ENCODE measurements at places on chromosomes 6 and 20. TPM values are rescaled to one million over a fixed set of nuclear protein-coding genes. Genes with fewer than 3 reads are reported as not detected.

The AGER gene
- 5.0 TPM for total RNA-seq

DNA sequence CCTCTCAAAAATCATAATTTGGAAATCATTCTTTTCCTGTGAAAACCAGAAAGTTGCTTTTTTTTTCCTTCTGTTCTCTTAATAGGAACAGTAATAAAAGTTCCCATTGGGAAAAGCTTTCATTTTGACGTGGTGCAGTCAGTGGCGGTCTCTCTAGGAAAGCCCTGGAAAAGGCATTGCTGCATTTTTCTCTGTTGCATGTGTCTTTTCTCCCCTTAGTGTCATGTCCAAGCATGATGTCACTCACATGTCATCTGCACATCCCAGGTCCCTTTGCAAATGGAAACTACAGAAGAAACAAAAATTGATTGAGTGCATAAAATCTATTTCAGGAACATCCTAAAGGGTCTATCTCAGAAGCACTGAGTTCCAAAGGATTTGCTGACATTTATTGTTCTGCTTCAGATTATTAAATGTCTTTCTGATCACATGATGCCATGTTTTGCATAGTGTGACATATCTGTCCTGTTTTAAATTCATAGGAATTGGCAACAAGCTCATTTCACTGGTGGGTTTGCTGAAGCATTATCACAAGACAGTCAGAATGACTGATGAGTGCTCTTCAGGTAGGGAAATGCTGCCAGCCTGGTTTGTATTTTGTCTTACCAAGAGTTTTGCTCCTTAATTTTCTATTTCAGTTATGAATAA is 208.7 kb downstream of the SOX4 start:
- H3K27ac ChIP-seq = no peak overlapping the region
- H3K4me3 ChIP-seq = no peak overlapping the region
- peaks cover 6% of the 10 kb centered on the region for H3K4me1 ChIP-seq
- H3K36me3 ChIP-seq = no peaks in the 10 kb centered on the region

DNA sequence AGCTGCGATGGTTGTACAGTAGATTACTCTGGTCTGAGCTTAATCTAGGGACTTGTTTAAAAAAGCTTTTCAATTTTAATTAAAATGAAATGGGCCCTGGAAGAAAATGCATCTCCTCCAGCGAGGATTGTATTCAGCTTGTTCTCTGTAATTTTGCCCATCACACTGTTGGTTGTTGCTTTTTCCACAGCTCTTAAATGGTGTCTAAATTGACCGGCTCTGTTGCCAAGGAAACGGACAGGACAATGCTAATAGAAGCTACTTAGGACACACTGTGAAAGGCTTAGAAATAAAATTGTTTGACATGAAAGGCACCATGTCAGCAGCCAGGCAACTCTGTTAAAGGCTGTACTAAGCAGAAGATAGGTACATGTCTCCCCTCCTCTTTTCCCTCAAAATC is 116.7 kb upstream of the NRSN1 start:
- H3K36me3 ChIP-seq = no peaks in the 10 kb centered on the region
- H3K27ac ChIP-seq = no peak overlapping the region
- no peaks in the 10 kb centered on the region for H3K4me1 ChIP-seq
- DNase-seq = no peak
- H3K4me3 ChIP-seq = no peak overlapping the region

The FILIP1 gene
- 107 TPM for total RNA-seq

GRCh38 chr20:4844751-4845465 is 123.2 kb downstream of the PRND start:
- H3K36me3 ChIP-seq = no peaks in the 10 kb centered on the region
- DNase-seq = no peak
- H3K4me1 ChIP-seq = no peaks in the 10 kb centered on the region
- no peaks in the 10 kb centered on the region for H3K27me3 ChIP-seq

The GSTA2 gene
- total RNA-seq = not detected

- DNase-seq = no peak
- no peaks in the 10 kb centered on the region for H3K36me3 ChIP-seq
- H3K27ac ChIP-seq = no peak overlapping the region
- H3K27me3 ChIP-seq = no peaks in the 10 kb centered on the region
These were observed 50.2 kb downstream of the TRAM2 start for GRCh38 chr6:52526634-52527033.
